Naive thymus-derived CD4-positive, alpha-beta T cell (primary cell): ENCODE measurements at places on chromosomes 11 and 22. TPM values are rescaled to one million over a fixed set of nuclear protein-coding genes. Genes with fewer than 3 reads are reported as not detected.

EED gene
- 15.3 TPM for polyA plus RNA-seq

PIWIL4 gene
- 0.59 TPM for polyA plus RNA-seq

MAJIN gene
- not detected for polyA plus RNA-seq

PANX2 gene
- not detected for polyA plus RNA-seq

NXPE4 gene
- not detected for polyA plus RNA-seq
